ENCODE measurements at places on chromosomes 5 and 9.
A peak's percentile ranks its signal among the peaks of the same experiment; 100 is the strongest.

DNA sequence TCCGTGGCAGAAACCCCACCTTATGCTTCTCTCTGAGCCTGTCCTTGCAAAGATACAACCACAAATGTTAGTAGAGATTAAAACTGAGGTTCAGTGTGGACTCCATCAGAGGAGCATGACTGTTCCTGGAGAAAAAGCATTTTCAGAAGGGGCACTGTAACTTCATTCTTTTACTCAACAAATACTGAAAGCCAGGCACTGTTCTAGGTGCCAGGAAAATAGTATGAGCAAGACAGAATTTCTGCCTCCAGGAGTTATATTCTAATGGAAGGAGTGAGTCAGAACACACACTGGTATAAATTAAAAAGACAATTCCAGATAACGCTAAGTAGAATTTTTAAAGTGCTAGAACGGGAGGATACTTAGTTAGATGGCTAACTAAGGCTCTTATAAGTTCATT is 251.4 kb upstream of the GAS1 start:
- DNase-seq, result peak; percentile 54

DNA sequence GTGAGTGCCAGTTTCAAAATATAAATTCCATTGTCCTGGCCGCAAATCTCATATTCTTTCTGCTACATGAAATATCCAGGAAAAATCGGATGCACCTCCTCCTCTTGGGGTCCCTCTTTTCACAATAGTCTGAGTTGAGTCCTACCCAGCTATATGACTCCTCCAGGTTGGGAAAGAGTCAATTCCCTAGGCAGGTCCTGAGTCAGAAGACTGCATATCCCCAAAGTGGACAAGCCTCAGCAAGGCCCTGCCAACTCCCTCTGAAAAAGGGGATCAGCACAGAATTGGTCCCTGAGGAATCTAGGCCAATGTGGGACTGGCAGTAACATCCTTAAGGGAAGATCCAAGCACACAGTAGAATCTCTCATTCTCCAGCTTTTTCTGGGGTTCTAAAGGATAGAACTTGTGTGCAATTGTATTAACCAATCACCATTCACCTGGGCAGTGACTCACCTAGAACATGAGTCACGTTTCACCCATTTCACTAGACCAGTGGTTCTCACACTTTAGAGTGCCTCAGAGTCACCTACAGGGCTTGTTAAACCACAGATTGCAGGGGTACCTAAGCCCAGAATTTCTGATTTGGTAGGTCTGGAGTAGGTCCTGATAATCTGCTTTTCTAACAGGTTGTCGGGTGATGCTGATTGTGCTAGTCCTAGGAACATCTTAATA is 44.7 kb upstream of the TMEM215 start:
- DNase-seq, result no peak

GRCh38 chr9:3455717-3456116 is 70.1 kb downstream of the RFX3 start:
- DNase-seq, result no peak

DNA sequence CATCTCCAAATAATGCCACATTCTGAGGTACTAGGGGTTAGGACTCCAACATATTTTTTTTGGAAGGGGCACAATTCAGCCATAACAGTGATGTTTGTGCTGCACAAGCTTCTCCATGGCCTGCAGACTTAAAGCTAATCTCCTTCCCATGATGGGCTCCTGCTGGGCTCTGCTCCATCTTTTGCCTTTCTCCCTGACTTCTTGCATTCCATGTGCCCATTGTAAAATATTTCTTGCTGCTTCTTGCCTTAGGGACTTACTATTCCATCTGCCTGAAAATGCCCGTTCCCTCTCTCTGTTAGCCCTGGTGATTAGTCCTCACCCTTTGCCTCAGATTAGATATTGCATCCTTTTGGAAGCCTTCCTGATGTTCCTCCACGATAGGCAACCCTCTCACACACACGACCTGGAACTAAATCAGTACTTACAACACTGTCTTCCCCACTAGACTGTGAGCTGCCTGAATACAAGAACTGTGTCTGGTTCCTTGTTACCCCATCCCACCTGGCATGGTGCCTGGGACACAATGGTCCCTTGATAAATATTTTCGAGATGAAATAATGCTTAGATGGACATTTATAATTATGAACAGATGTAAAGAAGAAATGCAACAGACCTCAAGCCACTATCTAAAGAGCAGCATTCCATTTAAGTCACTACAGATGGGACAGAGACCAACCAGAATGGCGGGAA is 33.5 kb downstream of the OR1J1 start:
- peak; percentile 90 for DNase-seq

GRCh38 chr9:31471010-31471409 is 913.4 kb upstream of the ACO1 start:
- no peak for DNase-seq

- DNase-seq, result peak; percentile 25
Observed at GRCh38 chr5:158660726-158661125, 439.0 kb downstream of the EBF1 start.

- DNase-seq, result no peak
Observed at GRCh38 chr9:105065098-105066088, 137.4 kb upstream of the ABCA1 start.

DNA sequence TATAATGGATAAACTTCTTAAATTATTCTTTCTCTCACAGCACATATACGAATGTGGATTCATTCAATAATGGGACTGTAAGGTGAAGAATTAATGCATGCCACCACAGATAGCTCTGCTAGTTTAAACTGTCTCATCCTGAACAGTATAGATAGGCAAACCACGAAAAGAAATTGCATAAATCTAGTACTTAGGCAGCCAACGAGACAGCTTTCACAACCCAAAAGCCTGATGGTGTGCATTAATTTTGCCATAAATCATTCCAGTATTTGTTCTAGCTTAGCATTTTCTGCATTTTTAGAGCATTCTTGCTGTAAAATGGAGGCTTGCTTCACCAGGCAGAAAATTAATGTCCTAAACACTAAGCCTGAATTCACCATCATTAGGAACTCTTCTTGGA is 834.2 kb upstream of the DMAC1 start:
- no peak for DNase-seq

- no peak for DNase-seq
Observed at GRCh38 chr9:111147041-111147440, 108.8 kb upstream of the LPAR1 start.

GRCh38 chr9:134326724-134327601 is 708 bp downstream of the RXRA start:
- peak; percentile 53 for DNase-seq

- DNase-seq, result no peak
Observed at GRCh38 chr5:88872971-88873370, 10.0 kb downstream of the MEF2C start.

- DNase-seq, result no peak
Observed at GRCh38 chr5:10736354-10736753, 24.7 kb downstream of the DAP start.

DNA sequence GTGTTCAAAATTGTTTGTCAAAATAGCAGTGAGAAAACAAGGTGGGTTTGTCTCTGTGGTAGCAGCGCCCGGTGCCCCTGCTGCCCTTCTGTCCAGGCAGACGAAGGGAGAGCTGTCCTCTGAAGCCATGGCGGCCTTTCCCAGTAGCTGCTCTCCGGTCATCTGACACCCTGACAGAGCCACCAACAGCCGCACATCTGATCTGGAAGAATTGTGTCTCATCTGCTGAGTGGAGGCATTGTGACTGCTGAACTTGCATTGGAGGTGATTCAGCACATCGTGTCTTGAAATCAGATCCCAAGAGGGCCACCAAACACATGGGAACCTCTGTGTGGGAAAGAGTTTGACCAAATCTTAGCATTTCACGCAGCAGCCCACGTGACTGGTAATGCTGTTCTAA is 337.6 kb upstream of the IRX1 start:
- no peak for DNase-seq

- DNase-seq, result no peak
Observed at GRCh38 chr5:180093651-180094382, 22.3 kb upstream of the RNF130 start.

DNA sequence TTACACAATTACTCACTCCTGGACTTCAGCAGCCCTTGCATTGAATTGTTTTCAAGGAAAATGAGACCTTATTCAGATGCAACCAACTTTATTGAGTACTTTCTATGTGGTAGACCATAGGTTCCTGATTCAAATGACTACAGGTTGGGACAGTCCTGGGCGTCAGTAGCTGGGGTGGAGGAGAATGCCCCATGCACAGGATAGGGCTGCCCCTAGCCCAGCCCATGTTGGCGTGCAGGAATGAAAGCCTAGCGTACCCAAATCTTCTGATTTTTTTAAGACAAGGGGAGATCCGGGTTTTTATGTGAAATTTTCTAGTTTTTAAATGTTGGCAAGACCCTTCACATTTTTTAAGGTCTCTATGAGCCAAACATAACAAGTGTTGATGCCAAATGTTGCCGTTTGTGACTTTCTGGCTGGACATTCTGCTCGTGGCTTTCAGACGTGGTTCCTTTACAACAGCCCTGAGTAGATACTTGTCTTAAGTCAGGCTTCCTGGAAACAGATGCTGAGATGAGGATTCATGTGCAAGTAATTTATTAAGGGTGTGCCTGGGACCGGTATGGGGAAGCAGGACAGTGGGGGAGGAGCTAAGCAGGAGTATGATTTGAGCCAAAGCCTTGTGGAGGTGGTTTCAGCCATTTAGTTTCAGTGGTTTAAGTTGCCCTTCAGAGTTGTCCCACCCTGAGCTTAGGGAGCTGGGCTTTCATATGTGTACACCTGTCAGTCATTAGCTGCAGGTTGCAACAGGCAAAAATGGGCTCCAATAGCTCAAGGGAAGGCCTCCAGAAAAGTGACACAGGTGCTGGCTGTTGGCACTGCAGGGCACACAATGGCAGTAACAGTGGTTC is 154.1 kb downstream of the NTRK2 start:
- no peak for DNase-seq

Data from iris pigment epithelial cell (primary cell).